ENCODE measurements at places on chromosomes 2 and 18. TPM values are rescaled to one million over a fixed set of nuclear protein-coding genes. Genes with fewer than 3 reads are reported as not detected.

DNA sequence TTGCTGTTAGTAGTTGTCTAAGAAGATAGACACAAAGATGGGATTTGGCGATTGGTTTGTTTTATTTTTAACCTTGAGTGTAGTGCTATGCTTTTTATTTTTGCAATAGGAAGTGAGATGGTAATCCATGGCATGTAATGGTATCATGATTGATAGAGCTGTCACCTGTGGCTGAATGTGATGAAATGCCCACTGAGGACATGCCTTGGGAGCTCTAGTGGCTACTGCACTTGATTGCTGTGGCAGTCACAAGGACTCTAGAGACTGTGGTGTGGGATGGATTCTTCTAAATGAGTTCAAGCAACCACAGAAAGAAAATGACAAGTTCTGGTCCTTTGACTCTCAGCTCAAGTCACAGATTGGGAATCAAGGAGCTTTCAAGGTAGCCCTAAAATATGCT, 139.4 kb downstream of the CYRIA start:
- H3K4me1 ChIP-seq: peaks cover 30% of the 10 kb centered on the region
- no peak for DNase-seq
- H3K4me3 ChIP-seq: no peak overlapping the region
- H3K27ac ChIP-seq: no peak overlapping the region
- no peaks in the 10 kb centered on the region for H3K36me3 ChIP-seq
- H3K27me3 ChIP-seq: peaks cover 7% of the 10 kb centered on the region

DNA sequence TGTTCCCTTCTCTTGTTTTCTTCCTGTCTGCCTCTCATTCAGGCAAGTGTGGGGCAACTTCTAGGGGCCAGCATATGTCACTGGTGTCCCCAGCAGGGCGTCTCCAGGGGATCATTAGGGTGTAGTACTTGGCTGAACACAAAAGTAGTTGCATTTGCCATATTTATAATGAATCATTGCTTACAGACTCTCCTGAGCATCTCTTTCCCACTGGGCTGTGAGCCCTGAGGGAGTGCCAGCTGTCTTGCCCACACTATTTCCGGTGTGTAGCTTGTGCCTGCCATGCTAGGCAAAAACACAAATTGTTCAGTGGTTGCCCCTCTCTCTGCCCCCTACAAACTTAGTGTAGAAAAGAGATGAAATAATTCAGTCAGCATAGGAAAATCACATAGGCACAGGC, 40.8 kb upstream of the SCLY start:
- H3K27me3 ChIP-seq: no peaks in the 10 kb centered on the region
- peaks cover 2% of the 10 kb centered on the region for H3K4me1 ChIP-seq
- DNase-seq: peak; percentile 29
- H3K36me3 ChIP-seq: peaks cover 27% of the 10 kb centered on the region
- no peak overlapping the region for H3K4me3 ChIP-seq

DNA sequence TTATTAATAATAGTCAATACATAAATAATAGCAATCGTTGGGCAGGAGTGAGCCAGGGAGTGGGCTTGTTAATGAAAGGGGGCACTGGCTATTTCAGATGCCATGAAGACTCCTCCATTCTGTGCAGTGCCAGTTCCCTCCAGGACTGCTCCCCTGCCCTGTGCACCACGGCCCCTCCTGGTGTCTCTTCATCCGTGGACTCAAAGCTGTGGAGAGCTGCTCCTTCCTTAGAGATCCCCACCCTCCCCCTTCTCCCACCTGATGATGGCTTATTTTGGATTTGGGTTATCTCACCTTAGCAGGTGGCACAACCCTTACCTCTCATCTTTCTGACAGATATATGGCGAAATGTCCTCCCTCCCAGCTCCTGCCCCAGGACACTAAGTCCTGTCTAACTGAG, 3.1 kb upstream of the CELF4 start:
- peaks cover 83% of the 10 kb centered on the region for H3K27me3 ChIP-seq
- H3K27ac ChIP-seq: no peak overlapping the region

DNA sequence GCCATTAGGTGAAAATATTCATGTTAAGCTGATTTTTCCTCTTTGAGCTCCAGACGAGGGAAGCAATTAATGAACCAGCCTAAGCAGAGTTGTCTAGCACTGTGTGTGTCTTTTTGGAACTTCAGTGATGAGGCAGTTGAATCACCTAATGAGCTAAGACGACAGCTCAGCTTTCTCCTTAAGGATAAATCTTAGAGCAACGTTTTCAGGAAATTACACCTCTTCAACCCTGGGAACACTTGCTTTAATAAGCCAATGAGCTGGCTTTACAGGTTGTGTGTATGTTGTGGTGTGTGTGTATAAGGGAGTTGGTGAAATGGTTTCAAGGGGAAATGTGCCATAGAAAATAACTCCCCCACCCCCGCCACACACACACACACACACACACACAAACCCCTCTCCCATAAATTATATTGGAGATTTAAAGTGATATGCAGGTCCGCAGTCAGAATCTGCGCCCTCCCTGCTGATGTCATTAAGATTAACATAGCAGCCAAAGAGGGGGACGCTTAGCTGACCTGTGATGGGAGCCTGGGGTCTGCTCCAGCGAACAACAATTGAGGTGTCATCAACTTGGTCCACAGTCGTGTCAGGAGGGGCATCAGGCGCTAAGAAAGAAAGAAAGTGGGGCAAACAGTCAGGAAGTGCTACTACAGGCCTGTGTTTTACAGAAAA, 28.1 kb downstream of the FN1 start:
- no peaks in the 10 kb centered on the region for H3K27me3 ChIP-seq
- no peak overlapping the region for H3K27ac ChIP-seq
- H3K4me3 ChIP-seq: no peak overlapping the region
- H3K36me3 ChIP-seq: peaks cover 33% of the 10 kb centered on the region
- no peaks in the 10 kb centered on the region for H3K4me1 ChIP-seq

DNA sequence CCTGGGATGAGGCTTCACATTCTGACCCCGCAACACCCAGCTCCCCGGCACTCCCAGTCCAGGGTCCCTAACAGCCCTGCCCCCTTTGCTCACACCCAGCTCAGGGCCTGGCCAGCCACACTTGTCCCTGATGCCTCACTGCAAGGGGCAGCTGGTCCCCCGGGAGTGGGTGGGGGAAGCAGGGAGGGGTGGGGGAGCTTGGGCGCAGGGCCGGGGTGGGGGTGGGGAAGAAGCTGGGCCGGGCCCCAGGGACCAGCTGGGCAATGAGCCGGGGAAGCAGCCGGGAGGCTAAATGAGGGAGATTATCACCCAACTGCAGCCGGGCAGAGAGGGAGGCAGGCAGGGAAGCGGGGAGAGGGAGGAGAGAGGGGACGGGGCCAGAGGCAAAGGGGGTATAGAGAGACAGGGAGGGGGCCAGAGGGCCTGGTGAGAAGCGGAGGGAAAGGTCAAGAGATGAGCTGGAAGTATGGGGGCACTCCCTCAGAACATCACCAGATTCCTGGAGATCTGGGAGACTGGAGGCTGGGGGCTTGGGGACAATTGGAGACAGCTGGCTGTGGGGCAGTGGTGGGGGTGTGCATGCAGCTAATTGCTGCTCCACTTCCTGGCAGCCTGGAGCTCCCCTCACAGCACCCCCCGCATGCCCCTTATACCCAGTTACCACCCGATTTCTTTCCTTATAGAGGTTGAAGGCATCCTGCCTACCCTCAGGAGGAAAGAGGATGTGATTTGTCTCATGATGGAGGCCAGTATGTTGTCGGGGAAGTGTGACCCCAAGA, 2.5 kb upstream of the ASIC4 start:
- H3K36me3 ChIP-seq: no peaks in the 10 kb centered on the region
- peak overlapping the region; percentile 17 for H3K4me3 ChIP-seq
- peaks cover 62% of the 10 kb centered on the region for H3K27me3 ChIP-seq
- DNase-seq: no peak
- H3K27ac ChIP-seq: no peak overlapping the region

DNA sequence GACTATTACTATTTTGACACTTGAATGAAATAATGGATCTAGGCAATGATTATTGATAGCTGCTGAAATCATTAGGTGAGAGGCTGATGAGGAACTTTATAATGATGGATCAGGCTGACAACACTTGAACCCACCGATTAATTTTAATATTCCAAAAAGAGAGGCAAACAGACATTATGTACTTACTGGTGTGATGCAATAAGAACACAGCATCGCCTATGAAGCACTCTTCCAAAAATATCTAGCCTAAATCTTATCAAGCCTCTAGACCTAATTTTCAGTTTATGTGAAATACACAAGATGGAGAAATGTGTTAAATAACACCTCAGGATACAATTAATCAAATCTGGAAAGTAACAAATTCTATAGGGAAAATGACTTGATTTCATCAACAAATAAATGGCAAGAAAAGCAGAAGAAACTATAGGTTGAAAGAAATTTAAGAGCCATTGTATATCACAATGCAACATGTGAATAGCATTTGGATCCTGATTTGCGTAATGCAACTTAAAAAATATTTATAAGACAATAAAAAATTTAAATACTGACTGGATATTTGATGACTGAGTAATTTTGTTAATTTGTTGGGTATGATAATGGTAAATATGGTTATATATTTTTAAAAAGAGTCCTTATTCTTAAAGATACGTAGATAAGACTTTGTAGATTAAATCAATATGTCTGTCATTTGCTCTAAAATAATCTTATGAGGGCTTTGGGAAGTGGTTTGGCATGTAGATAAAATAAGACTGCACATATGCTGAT, 17.2 kb upstream of the SSB start:
- no peaks in the 10 kb centered on the region for H3K36me3 ChIP-seq
- no peak overlapping the region for H3K27ac ChIP-seq
- no peak overlapping the region for H3K4me3 ChIP-seq
- peaks cover 5% of the 10 kb centered on the region for H3K4me1 ChIP-seq
- no peak for DNase-seq

DNA sequence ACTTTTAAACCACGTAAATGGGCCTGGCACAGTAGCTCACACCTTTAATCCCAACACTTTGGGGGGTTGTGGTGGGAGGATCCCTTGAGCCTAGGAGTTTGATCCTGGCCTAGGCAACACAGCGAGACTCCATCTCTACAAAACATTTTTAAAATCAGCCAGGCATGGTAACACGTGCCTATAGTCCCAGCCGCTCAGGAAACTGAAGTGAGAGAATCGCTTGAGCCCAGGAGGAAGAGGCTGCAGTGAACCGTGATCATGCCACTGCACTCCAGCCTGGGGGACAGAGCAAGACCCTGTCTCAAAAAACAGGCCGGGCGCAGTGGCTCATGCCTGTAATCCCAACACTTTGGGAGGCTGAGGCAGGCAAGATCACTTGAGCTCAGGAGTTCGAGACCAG, 12.2 kb downstream of the ROCK1 start:
- no peak overlapping the region for H3K4me3 ChIP-seq
- H3K27me3 ChIP-seq: no peaks in the 10 kb centered on the region
- H3K36me3 ChIP-seq: peaks cover 4% of the 10 kb centered on the region
- no peak for DNase-seq
- peaks cover 12% of the 10 kb centered on the region for H3K4me1 ChIP-seq
- no peak overlapping the region for H3K27ac ChIP-seq

DNA sequence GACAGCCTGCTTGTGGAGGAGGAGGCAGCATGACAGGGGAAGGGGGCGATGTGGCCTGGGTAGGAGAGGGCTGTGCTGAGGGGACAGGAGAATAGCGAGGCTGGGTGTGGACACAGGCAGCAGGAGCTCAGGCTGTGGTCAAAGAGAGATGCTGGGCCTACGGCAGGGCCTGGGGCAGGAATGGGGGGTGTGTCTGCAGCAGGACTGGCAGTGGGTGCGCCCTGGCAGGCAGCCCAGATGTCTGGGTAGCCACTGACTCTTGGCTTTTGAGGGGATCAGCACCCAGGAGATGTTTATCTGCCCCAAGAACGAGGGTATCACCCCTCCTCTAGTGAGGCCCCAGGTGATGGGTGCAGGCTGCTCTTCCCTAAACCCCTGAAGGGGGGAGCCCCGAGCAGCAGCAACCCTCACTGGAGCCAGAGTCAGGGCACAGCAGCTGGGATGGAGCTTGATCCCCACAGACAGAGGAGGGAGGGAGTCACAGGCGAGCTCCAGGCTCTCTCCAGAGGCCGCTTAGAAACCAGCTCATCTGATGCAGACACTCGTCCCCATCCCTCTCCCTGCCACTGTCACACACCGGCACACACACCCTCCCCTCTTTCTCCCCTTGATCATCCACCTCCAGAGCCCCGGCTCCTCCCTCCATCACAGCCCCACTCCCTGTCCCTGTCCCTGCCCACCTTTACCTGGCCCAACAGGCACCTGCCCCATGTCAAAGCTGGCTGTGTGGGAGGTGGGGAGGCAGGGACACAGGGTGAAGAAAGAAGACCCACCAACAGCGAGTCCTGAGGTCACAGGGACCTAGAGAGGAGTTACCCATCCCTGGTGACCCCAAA, 29.8 kb upstream of the TNS1 start:
- peaks cover 3% of the 10 kb centered on the region for H3K4me1 ChIP-seq
- no peak overlapping the region for H3K4me3 ChIP-seq
- peaks cover 48% of the 10 kb centered on the region for H3K27me3 ChIP-seq
- no peak overlapping the region for H3K27ac ChIP-seq
- H3K36me3 ChIP-seq: no peaks in the 10 kb centered on the region

DNA sequence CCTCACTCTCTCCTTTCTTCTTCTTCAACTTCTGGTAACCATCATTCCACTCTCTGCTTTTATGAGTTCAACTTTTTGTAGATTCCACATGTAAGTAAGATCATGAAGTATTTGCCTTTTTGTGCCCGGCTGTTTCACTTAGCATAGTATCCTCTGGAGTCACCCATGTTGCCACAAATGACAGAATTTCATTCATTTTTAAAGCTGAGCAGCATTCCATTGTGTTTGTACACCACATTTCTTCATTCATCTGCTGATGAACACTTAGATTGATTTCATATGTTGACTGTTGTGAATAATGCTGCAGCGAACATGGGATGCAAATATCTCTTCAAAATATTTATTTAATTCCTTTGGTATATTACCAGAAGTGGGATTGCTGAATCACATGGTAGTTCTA, 133.6 kb upstream of the ERBB4 start:
- no peak overlapping the region for H3K4me3 ChIP-seq
- H3K27me3 ChIP-seq: no peaks in the 10 kb centered on the region
- H3K36me3 ChIP-seq: no peaks in the 10 kb centered on the region

GRCh38 chr2:41779888-41780287, 267.9 kb upstream of the PKDCC start:
- peaks cover 5% of the 10 kb centered on the region for H3K27me3 ChIP-seq
- no peak overlapping the region for H3K4me3 ChIP-seq
- no peaks in the 10 kb centered on the region for H3K36me3 ChIP-seq
- no peak overlapping the region for H3K27ac ChIP-seq

GRCh38 chr2:219620546-219620945, 6.9 kb upstream of the SLC4A3 start:
- peaks cover 19% of the 10 kb centered on the region for H3K27me3 ChIP-seq
- H3K4me3 ChIP-seq: no peak overlapping the region
- no peak overlapping the region for H3K27ac ChIP-seq
- no peaks in the 10 kb centered on the region for H3K4me1 ChIP-seq
- no peak for DNase-seq

- H3K4me1 ChIP-seq: peaks cover 43% of the 10 kb centered on the region
- H3K27me3 ChIP-seq: peaks cover 19% of the 10 kb centered on the region
- H3K36me3 ChIP-seq: peaks cover 3% of the 10 kb centered on the region
- H3K27ac ChIP-seq: no peak overlapping the region
Measured at GRCh38 chr18:26650310-26651268, 102.2 kb upstream of the KCTD1 start.

The SLC25A12 gene
- total RNA-seq: 14.1 TPM

The GREB1 gene
- total RNA-seq: 7.5 TPM

The PAX3 gene
- 66.7 TPM for total RNA-seq

The SERPINB13 gene
- 3.7 TPM for total RNA-seq

The UGT1A3 gene
- total RNA-seq: 0.19 TPM

Measured in type B pancreatic cell (in vitro differentiated cells).